ENCODE measurements at places on chromosomes 5 and 9. TPM values are rescaled to one million over a fixed set of nuclear protein-coding genes. Genes with fewer than 3 reads are reported as not detected.

GDF9 gene
- 0.26 TPM for total RNA-seq

NAIP gene
- 7.9 TPM for total RNA-seq

MRPL41 gene
- 49.6 TPM for total RNA-seq

WHRN gene
- total RNA-seq = 7.0 TPM

TMEM171 gene
- total RNA-seq = 0.57 TPM

DNA sequence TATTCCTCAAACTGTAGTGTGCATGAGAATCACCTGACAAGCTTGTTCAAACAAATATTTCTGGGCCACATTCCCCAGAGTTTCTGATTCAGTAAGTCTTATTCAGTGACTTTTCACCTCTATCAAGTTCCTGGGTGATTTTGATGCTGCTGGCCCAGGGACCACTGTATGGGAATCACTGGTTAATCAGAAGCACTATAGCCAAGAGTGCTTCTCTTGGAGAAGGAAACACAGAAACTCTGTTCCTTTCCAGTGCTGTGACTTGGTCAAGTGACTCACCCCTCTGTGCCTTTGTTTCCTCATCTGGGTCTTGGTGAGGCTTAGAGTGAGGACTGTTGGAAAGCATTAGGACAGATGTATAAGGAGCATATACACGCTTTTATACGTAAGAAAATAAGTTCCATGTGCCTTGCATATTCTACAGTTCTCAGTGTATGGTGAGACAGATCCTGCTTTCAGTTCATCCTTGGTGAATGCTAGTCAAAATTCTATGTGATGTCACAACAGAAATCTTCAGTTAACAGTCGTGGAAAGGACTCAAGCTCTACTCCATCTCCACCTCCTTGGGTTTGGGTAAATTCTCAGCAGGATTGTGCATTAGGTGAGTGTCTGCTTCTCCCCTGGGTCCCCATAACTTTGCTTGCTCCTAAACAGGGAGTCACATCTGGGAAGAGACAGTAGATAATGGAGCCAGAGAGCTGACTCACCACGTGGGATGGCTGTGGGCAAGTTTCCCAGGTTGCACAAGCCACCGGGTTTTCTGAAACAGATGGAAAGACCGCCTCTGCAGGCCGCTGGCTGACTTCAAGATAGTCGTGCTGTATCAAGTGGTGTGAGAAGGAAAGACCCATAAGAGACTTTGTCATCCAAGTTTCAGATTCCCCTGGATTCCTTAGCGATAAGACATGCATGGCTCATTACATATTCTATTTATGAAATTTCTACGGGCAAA, 117.0 kb downstream of the NXNL2 start:
- no peaks in the 10 kb centered on the region for H3K4me1 ChIP-seq
- H3K36me3 ChIP-seq = no peaks in the 10 kb centered on the region
- H3K27ac ChIP-seq = no peak overlapping the region
- no peak overlapping the region for H3K4me3 ChIP-seq

DNA sequence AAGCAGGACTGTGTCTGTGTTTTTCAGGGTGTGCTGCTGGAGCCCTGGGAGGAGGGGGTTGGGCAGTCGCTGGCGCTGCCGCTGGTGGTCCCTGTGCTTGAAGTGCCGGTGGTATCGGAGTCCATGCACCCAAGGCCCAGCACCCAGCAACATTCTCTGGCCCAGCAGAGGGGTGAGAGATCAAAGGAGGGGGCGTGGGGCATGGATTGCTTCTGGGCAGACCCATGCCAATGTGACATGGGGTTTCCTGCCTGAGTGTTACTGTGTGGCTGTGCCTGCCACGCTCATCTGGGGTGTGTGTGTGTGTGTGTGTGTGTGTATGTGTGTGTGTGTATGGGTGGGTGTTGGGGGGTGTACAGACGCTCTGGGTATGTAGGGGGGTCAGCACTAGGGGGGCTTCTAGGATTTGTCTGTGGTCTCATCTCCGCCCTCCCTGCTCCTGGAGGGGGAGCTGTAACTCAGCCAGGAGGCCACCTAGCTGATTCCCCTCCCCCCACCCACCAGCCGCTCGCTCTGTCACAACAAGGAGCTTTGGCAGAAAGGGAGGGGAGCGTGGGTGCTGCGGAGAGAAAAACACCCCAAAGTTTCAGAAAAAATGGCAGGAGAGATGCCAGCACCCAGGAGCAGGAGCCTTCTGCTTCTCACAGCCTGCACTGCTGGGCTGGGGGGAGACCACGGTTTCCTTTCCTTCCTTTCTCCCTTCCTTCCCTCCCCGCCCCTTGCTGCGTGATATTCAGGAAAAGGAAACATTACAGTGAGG, 35.9 kb upstream of the HSPA9 start:
- H3K27ac ChIP-seq = peak overlapping the region; percentile 79
- H3K4me1 ChIP-seq = no peaks in the 10 kb centered on the region
- no peaks in the 10 kb centered on the region for H3K27me3 ChIP-seq
- H3K36me3 ChIP-seq = no peaks in the 10 kb centered on the region
- DNase-seq = peak; percentile 85

DNA sequence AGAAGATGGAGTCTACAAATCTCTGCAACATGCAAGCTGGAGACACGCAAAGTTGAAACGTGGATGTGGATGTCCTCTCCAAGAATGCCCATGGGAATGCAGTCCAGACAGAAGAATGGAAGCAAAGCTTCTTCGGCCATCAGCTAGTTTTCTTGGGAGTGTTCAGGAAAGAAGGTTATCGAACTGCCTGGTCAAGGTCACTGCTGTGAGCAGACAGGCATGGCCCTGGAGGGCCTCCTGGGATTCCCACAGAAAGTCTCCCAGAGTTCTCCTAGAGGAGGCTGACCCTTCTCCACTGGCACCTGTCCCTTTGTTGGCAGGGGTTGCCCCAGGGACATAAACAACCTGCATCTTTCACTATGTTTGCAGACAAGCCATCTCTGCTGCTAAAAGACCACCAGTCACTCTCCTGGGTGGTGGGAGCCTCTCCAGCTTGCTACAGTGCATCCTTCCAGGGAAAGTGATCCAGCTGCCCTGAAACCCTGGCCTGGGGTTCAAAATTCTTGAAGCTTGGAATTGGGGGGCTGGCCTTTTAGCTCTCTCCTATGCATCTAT, 265.8 kb downstream of the SYK start:
- H3K27ac ChIP-seq = no peak overlapping the region
- no peak overlapping the region for H3K4me3 ChIP-seq
- H3K36me3 ChIP-seq = no peaks in the 10 kb centered on the region
- peaks cover 7% of the 10 kb centered on the region for H3K27me3 ChIP-seq

DNA sequence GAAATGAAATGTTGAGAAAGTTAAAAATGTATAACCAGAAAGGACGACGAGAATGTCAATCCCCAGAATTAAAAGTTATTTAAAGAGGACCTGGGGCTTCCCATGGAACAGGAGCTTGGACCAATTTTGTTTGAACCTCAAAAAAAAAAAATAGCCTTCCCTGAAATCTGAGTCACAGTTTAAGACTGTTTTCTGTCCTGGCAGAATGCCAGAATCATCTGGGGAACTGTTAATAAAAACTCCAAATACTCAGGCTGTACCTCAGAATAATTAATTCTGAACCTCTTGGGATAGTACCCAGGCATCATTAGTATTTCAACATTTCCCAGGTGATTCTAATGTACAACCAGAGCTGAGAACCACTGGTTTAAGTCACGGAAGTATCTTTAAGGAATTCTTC, 102.2 kb upstream of the SLCO6A1 start:
- H3K36me3 ChIP-seq = no peaks in the 10 kb centered on the region
- H3K27ac ChIP-seq = no peak overlapping the region
- H3K4me3 ChIP-seq = no peak overlapping the region
- no peaks in the 10 kb centered on the region for H3K27me3 ChIP-seq
- H3K4me1 ChIP-seq = no peaks in the 10 kb centered on the region
- DNase-seq = no peak

GRCh38 chr9:6938873-6939272, 181.1 kb downstream of the KDM4C start:
- H3K4me3 ChIP-seq = no peak overlapping the region
- peaks cover 13% of the 10 kb centered on the region for H3K36me3 ChIP-seq
- H3K27ac ChIP-seq = no peak overlapping the region
- no peak for DNase-seq
- no peaks in the 10 kb centered on the region for H3K27me3 ChIP-seq

DNA sequence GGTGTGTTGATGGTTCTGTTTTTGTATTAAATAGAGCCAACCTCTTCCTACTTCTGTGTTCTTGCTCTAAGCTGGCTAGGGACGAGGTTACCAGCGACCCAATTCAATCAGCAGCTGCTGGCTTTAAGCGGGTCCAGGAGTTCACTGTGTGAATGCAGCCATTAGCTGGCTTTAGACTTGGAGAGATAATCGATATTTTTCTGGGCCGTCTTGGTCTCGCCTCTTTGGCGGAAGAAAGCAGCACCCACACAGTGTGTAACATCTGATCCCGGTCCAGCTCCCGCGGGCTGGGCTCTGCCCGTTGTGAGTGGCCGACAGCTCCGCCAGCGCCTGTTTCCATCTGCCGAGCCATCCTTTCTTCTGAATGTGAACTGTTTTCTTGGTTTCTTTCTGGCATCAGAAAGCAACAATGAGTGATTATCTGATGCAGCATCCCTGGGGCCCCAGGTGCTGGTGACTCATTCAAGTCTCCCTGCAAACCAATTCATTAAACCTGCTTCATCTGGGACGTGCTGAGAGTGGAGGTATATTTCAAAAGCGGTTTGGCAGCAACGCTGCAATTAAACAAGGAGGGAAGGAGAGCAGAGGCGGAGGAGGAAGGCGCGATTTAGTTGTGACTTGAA, 90.8 kb upstream of the IRX4 start:
- no peaks in the 10 kb centered on the region for H3K36me3 ChIP-seq
- no peaks in the 10 kb centered on the region for H3K27me3 ChIP-seq
- H3K27ac ChIP-seq = no peak overlapping the region

DNA sequence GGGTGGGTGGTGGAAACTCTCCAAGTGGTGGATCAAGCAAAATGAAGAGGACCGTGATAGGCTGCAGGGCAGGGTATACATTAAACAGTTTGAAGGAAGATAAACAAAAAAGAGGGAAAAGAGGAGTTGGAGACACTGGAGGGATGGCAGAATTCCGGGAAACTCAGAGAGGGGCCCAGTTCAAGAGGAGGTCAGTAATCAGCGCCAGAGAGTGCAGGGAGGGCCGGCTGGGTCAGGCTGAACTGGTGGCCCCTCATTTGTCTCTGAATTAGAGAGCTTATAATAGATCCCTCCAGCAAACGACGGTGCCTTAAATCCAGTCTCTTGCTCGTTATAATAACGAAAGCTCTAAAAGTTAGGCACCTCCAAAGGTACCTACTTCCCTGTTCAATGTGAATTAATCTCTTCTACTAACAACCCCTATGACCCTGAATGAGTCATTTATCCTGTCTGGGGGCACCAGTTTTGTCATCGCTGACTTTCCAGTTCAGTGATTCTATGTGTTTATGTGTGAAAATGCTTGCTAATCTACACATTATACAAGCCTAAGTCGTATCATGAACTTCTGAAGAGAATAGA, 2.4 kb upstream of the ZSWIM6 start:
- no peak overlapping the region for H3K27ac ChIP-seq
- H3K4me1 ChIP-seq = peaks cover 7% of the 10 kb centered on the region
- peak; percentile 49 for DNase-seq
- H3K27me3 ChIP-seq = peaks cover 36% of the 10 kb centered on the region
- no peaks in the 10 kb centered on the region for H3K36me3 ChIP-seq

- H3K4me1 ChIP-seq = no peaks in the 10 kb centered on the region
- H3K4me3 ChIP-seq = no peak overlapping the region
- H3K27ac ChIP-seq = peak overlapping the region; percentile 3
- peaks cover 45% of the 10 kb centered on the region for H3K27me3 ChIP-seq
- no peak for DNase-seq
- no peaks in the 10 kb centered on the region for H3K36me3 ChIP-seq
These were observed 13.7 kb upstream of the CERCAM start for GRCh38 chr9:128406848-128407391.

GRCh38 chr5:52269859-52270258, 517.9 kb upstream of the ITGA1 start:
- H3K27ac ChIP-seq = no peak overlapping the region
- H3K27me3 ChIP-seq = no peaks in the 10 kb centered on the region
- H3K4me1 ChIP-seq = no peaks in the 10 kb centered on the region
- H3K36me3 ChIP-seq = no peaks in the 10 kb centered on the region

- DNase-seq = no peak
- H3K4me3 ChIP-seq = no peak overlapping the region
- H3K4me1 ChIP-seq = no peaks in the 10 kb centered on the region
- H3K27me3 ChIP-seq = no peaks in the 10 kb centered on the region
- H3K36me3 ChIP-seq = peaks cover 74% of the 10 kb centered on the region
These were observed 17.3 kb downstream of the SKIC3 start for GRCh38 chr5:95537501-95537900.

- peaks cover 73% of the 10 kb centered on the region for H3K36me3 ChIP-seq
- no peak for DNase-seq
- H3K27me3 ChIP-seq = no peaks in the 10 kb centered on the region
- no peaks in the 10 kb centered on the region for H3K4me1 ChIP-seq
These were observed 29.2 kb downstream of the HSPA4 start for GRCh38 chr5:133081036-133081435.

DNA sequence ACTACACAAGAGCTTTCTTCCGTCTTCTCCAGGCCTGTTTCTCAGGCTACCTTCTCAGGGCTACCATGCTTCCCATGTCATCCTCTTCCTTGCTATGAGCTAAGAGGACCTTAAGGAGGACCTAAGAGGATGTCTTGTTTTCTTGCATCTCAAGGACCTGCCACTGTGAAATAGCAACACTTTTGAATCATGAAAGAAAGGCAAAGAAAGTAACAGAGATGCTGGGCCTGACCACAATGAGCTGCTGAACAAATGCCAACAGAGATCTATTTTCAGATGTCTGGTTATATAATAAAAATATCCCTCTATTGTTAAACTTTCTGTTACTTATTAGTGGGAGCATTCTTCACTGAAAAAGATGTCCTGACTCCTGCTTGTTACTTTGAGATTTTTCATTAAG, 36.7 kb upstream of the ANXA1 start:
- no peaks in the 10 kb centered on the region for H3K36me3 ChIP-seq
- no peaks in the 10 kb centered on the region for H3K4me1 ChIP-seq
- H3K27me3 ChIP-seq = no peaks in the 10 kb centered on the region
- H3K4me3 ChIP-seq = no peak overlapping the region
- no peak overlapping the region for H3K27ac ChIP-seq

GRCh38 chr9:87531370-87532295, 34.0 kb downstream of the DAPK1 start:
- peak; percentile 14 for DNase-seq
- H3K36me3 ChIP-seq = peaks cover 19% of the 10 kb centered on the region
- H3K27ac ChIP-seq = no peak overlapping the region

DNA sequence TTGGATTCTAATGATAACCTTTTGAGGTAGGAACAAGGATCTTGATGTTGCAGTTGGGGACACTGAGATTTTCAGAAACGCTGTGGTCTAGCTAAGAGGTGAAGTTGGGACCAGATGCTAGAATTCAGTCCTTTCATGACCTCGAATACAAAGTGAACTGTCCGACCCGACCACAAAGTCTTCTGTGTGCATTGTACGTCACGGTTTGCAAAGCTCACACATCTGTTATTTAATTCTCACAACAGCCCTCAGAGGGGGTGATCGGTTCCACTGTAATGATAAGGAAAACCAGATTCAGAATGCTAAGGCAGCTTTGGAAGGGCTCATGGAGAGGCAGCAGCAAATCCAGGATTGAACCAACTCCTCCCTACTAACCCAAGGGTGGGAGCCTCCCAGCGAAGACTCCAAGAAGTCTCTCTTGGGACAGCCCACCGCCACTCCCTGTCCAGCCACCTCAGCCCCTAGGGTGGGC, 16.6 kb upstream of the KIF12 start:
- H3K4me1 ChIP-seq = peaks cover 2% of the 10 kb centered on the region
- H3K36me3 ChIP-seq = no peaks in the 10 kb centered on the region
- no peak overlapping the region for H3K27ac ChIP-seq
- H3K27me3 ChIP-seq = peaks cover 13% of the 10 kb centered on the region
- DNase-seq = no peak

- no peaks in the 10 kb centered on the region for H3K4me1 ChIP-seq
- no peaks in the 10 kb centered on the region for H3K27me3 ChIP-seq
- no peak overlapping the region for H3K4me3 ChIP-seq
These were observed 30.3 kb upstream of the SPATA31C2 start for GRCh38 chr9:88168564-88168963.

All from endodermal cell (in vitro differentiated cells).